ENCODE measurements at places on chromosomes 2 and 18.

GRCh38 chr2:176536439-176537133 lies 267.3 kb downstream of the MTX2 start:
- DNase-seq = no peak

GRCh38 chr18:3449512-3450011 lies 410 bp upstream of the TGIF1 start:
- DNase-seq = no peak

DNA sequence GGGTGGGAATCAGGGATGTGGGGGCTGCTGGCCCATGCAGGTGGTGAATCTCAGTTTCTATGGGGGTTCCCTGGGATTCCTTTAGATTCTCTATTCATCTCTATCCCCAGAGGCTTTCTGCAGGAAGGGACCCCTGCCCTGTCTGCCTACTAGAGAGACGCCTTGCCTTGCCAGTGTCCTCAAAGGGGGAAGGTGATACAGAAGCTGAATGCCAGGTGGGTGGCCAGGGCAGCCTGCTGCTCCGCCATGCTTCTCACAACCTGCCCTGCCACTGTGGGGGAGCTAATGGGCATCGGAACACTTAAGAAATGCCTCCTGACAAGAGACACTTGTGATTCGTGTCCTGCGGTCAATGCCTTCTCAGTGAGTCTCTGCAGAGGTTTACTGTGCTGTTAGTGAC lies 368.4 kb downstream of the EN1 start:
- DNase-seq = no peak

DNA sequence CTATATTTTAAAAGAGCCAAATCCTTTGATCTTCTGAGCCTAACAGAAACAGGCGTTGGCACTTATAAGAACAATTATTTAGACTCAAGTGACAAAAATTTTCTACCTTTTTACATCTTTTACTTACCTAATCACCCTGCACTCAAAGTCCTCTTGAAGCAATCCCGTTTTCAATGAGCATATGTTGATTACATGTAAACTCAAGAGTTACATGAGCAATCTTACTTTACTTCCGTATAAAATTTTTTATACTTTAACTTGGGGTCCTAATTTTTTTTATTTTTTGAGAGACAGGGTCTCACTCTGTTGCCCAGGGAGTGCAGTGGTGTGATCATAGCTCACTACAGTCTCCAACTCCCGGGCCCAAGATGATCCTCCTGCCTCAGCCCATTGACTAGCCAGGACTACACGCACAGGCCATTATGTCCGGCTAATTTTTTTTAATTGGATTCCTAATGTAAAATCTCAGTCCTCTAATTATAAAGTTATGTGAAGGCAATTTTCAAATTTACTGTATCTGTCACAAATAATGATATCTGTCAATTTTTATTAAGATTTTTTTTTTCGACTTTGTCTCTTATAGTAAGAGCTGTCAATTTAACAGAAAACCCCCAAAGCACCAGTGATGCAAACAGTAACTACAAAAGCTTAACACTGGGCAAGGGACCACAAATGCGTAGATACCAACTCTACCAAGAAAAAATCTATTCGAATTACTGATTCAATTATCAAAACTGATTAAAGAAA lies 19.1 kb upstream of the STPG4 start:
- DNase-seq = no peak

- DNase-seq = no peak
Observed at GRCh38 chr18:68796936-68797690, 767 bp upstream of the CCDC102B start.

DNA sequence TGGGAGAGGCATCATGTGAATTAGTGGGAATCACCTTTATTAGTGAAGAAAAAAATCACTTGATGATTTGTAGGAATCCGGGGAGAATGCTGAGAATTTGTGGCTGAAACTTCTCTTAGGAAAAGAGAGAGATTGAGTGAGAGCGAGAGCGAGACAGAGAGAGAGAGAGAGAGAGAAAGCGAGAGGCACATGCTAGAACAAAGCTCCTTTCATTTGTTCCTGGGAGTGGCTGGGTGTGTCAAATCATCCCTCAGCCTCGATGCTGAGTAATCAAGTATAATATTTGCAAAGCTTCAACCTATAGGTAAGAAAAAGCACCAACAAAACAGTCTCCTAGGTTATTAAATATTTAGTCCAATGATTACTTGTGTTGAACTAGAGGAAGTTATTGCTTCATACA lies 4.4 kb upstream of the SERPINB5 start:
- no peak for DNase-seq

GRCh38 chr2:171247741-171248662 lies 87.3 kb upstream of the TLK1 start:
- DNase-seq = no peak

GRCh38 chr2:86397986-86398385 lies 43.2 kb upstream of the KDM3A start:
- DNase-seq = no peak

DNA sequence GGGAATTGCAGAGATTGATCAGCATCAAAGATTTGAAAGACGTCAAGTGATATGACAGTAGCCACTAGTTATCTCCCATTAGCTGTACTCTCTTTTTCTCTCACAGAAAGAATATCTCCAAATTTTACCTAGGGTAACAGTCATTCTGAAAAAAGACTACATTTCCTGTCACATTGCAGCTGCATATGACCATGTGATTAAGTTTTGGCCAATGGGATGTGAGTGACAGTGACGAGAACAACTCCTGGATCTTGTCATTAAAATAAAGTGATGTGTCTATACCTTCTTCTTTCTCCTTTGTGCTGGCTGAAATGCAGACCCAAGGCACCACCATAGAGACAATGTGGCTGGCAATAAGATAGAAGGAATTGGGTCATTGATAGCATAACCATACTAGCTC lies 10.5 kb upstream of the NEUROD1 start:
- no peak for DNase-seq

DNA sequence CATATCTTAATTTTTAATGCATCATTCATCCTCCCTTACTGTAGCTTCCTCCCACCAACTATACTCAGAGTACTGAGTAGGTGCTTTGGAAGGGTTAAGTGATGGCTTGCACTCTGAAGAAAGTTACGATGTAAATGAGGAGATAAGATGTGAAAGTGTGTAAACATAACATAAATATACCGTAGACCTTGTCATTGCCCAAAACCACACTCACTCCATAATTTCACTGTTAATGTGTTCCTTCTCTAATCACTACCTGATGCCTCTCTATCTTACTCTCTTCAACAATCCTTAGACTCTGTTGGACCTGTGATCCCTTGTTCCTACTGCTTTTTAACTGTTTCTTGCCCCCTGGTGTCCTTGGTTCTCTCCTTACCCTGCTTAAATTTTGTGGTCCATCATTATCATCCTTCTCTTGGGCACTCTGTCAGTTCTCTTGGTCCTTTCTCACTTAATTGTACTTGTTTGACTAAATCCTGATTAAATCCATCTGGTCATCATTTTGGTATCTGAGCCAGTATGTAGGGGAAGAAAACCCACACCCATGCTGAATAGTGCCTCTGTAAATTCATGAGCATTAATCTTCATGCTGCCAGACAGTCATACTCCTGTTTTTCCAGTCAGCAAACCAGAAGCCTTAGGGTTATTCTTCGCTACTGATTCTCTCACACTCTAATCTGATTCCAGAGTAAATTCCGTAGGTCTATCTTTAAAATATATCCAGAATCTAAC lies 45.0 kb downstream of the PMS1 start:
- no peak for DNase-seq

GRCh38 chr2:235754357-235755207 lies 260.7 kb downstream of the AGAP1 start:
- DNase-seq = no peak

- DNase-seq = no peak
Observed at GRCh38 chr18:54607213-54608027, 16.4 kb downstream of the DYNAP start.

DNA sequence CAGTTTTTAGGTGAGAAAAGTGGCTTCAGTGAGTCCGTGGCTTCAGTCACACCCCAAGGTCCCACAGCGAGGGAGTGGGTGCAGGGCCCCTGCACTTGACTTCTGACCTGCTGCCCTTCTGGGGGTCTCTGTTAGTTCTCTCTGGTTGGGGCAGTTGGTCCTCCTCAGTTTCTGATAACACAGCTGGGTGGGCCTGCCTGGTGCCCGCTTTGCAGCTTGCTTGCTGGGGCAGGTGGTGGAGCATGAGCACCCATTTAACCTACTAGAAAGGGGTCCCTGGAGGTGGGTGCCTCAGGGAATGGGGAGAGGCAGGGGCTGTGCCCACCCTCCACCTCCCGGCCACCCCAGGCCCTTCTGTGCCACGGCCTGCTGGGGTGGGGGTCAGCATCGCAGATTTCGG lies 83.2 kb downstream of the ASB1 start:
- no peak for DNase-seq

DNA sequence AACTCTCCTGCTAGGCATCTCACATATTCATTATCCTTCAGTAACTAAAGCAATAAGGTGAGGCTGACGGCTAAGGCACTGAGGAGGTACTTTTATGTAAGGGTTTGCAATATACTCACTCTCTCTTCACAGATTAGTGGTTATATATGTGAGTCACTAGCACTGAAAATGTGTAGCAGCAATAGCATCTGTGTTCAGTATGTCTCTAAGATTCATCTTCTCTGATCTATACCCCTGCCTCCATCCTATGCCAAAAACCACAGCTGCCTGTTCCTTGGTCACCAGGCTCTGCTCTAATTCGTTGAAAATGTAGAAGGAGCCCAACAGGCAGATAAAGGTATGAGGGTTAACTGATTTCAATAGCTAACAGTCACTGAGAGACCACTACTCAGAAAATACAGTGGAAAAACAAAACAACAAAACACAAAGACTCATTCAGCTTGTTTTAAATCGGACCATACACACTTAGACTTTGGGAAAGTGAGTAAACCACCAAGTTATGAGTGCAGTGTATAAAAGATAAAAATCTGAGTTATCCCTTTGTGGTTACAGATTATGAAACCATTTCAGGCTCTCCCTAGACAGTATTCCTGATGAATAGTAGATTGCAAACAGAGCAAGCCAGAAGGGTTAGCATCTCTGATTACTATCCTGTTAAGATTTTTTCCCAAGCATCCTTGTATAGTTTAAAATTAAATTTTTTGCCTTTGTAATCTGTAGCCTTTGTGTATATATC lies 75.3 kb upstream of the CYP26B1 start:
- no peak for DNase-seq

GRCh38 chr2:199278099-199278498 lies 179.6 kb downstream of the SATB2 start:
- DNase-seq = no peak

DNA sequence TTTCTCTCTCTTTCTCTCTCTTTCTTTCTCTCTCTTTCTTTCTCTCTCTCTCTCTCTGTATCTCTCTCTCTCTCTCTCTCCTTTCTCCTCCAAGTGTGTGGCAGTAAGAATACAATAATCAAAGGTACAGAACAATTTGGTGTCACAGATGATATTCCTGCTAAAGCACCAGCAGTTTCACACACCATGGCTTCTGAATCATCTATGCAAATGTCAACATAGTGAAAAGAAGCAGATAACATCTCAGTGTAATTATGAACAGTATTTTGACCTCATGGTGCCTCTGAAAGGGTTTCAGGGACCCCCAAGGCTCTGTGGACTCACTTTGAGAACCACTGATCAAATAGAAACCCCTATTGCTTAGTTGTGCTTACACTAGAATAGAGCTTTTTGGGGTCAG lies 38.5 kb upstream of the CSRNP3 start:
- no peak for DNase-seq

DNA sequence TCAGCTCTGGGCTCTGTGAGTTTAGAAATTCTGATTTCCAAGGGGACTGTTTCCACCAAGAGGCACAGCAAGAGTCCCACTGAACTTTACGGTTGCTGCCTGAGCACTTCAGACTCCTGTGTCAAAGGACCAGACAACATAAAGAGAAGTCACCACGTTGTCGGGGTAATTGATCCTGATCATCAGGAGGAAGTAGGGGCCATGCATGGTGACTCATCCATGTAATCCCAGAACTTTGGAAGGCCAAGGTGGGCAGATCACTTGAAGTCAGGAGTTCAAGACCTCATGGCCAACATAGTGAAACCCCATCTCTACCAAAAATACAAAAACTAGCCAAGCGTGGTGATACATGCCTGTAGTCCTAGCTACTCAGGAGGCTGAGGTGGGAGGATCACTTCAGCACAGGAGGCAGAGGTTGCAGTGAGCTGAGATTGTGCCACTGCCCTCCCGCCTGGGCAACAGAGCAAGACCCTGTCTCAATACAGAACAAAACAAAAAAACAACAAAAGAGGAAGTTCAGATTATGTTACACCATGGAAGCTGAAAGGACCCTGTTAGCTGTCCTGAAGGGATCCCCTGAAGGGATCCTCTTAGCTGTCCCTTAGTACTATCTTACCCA lies 9.4 kb upstream of the ASXL2 start:
- DNase-seq = no peak

DNA sequence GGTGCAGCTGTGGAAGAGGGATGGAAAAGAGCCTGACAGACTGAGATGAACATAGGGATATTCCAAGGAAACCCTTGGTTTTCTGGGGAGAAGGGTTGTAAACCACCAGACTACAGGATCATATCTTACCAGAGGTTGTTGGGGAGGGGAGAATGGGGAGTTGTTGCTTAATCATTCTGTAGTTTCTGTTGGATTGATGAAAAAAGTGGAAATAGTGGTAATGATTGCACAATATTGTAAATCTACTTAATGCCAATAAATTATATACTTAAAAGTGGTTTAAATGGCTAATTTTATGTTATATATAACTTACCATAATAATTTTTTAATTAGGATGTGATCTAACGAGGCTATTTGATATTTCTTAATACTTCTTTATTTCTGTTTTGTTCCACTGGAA lies 800.9 kb downstream of the BCL11A start:
- no peak for DNase-seq

DNA sequence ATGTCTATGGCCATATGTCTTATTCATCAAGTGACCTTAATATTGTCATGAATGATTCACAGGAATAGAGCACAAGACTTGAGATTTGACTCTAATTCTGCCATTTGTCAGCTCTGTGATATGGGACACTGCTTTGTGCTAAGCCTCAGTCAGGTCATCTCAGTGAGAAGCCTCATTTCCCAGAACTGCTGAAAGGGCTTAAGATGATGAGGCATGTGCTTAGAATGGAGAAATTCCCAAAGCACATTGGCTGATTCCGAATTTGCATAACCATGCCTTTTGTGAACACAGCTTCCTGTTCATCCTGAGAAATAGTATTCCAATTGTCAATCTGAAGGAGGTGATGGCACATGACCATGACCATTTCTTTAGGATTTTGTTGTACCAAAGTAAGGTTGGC lies 218.1 kb downstream of the ALK start:
- DNase-seq = no peak

DNA sequence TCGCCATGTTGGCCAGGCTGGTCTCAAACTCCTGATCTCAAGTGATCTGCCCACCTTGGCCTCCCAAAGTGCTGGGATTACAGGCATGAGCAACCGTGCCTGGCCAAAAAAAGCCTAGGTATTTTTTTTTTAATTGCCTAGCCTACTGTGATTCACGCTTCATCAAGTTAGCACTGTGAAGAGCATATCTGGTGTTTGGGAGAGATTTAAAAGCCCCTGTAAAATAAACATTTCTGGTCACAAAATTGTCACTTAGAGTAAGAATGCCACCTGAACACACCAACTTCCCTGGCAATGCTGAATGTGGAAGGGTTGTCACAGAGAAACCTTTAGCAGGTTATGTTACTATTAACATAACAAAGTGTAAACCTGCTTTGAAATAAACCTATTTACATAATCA lies 39.7 kb upstream of the CHAC2 start:
- no peak for DNase-seq
